Epithelial cell of proximal tubule (primary cell): ENCODE measurements at places on chromosomes 11 and 22. TPM values are rescaled to one million over a fixed set of nuclear protein-coding genes. Genes with fewer than 3 reads are reported as not detected.

The HPX gene
- total RNA-seq = 0.06 and 1.0 TPM in 2 replicates

The MMP3 gene
- total RNA-seq = not detected in 2 replicates

The BDNF gene
- total RNA-seq = 5.8 and 9.5 TPM in 2 replicates

The VSTM5 gene
- 0.17 and 0.51 TPM in 2 replicates for total RNA-seq

The SOX10 gene
- total RNA-seq = not detected in 2 replicates

The MTA2 gene
- total RNA-seq = 109 and 153 TPM in 2 replicates

The KIAA1671 gene
- total RNA-seq = 9.0 and 14.1 TPM in 2 replicates

The CCDC157 gene
- total RNA-seq = 2.2 and 5.0 TPM in 2 replicates

The PKDREJ gene
- not detected in 2 replicates for total RNA-seq

The DGCR6 gene
- total RNA-seq = 1.1 and 2.8 TPM in 2 replicates

The MRPL21 gene
- total RNA-seq = 80.1 and 107 TPM in 2 replicates
